AG09319 (cell line): ENCODE measurements at places on chromosomes 4 and X.

- no peak for DNase-seq
Measured at GRCh38 chr4:4818415-4819212, 40.9 kb upstream of the MSX1 start.

DNA sequence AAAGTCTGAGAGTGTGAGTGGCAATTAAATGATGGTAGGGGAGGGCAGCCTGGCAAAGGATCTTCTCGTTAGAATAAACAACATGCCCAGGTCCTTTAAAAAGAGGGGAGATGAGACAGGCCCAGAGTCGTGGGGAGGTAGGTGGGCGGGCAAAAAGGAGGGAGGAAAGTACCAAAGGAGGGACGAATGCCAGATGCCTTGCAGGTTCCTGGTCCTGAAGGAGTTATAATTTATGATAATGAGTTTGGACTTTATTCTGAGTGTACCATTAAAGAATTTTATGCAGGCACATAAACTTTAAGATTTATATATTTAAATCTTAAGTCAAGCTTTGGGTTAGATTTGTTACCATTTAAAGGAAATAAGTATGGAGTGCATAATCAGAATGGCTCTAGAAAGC, 62.3 kb upstream of the SMARCA5 start:
- no peak for DNase-seq

DNA sequence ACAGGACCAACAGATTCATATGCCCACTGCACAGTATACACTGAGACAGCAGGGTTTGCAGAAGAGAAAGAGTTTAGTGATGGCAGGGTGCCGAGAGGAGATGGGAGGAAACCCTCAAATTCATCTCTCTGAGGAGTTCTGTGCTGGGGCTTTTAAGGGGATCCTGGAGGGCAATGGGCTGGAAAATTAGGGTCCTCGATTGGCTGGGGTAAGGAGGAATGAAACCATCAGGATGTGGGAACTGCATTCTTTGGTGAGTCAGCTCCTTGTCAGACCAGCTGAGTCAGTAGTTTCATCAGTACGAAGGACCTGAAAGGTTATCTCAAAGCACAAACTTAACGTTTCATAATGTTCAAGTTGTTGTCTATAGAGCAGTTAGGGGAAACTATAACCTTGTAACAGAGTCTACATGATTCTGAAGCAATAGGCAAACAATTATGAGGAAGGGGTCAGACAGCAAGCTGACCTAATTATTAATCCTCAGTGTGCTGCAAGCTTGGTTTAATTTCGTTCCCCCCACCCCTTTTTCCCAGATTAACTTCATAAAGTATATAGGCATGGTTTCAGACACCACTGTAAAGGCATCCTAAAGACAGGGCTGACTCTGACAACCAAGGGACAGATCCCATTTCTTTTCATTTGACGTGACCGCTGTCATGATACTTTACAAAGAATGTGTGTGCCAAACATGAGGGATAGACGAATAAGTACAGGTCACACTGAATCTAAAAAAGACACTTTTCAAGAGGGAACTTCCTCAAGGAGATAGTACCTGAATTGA, 1.5 kb upstream of the MSMO1 start:
- peak; percentile 39 for DNase-seq

GRCh38 chr4:83864097-83864817, 328.3 kb downstream of the GPAT3 start:
- no peak for DNase-seq

DNA sequence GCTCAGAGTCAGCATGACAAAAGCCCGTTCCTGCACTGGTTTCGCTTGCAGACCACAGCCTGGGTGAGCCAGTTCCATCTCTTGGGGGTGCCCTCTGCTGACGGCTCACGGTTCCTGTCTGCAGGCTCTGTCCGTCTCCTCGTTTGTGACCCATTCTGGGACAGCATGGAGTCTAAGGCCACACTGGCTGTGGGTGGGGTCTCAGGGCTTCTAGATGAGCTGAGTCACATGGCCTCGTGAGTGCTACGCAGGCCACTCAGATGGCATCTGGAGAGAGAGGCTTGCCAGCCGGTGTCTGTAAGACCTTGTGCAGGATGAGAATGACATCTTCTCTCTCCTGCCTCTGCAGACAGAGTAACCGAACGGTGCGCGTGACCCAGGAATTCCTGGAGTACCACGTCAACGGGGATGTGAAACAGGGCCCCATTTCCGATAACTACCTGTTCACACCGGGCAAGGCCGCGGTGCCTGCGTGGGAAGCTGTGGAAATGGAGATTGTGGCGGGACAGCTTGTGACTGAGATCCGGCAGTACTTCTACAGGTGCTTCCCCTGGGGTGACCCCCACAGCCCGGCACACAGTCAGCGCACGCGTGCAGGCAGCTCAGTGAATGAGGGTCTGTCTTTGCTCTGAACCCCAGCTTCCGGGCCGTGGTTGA, 31.6 kb upstream of the MRFAP1 start:
- DNase-seq: no peak

DNA sequence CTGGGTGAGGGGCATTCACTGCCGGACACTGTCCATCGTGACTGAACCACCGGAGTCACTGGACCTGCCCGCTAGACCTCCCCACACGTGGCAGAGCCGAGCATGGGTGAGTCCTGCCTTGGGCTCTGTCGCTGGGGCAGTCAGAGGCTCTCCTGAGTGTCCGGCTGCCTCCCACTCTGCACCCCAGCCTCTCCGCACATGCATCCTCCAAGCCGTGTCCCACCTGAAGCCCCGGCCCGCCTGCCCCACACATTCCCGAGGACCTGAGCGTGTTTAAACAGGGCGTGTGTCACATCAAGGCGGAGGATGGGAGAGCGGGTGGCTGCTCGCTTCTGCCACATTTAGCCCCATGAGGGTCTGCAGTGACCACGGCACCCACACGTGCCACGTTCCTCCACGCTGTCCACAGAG, 4.7 kb downstream of the CPLX1 start:
- DNase-seq: no peak

GRCh38 chrX:23902419-23902818, 5.3 kb downstream of the APOO start:
- DNase-seq: peak; percentile 18

DNA sequence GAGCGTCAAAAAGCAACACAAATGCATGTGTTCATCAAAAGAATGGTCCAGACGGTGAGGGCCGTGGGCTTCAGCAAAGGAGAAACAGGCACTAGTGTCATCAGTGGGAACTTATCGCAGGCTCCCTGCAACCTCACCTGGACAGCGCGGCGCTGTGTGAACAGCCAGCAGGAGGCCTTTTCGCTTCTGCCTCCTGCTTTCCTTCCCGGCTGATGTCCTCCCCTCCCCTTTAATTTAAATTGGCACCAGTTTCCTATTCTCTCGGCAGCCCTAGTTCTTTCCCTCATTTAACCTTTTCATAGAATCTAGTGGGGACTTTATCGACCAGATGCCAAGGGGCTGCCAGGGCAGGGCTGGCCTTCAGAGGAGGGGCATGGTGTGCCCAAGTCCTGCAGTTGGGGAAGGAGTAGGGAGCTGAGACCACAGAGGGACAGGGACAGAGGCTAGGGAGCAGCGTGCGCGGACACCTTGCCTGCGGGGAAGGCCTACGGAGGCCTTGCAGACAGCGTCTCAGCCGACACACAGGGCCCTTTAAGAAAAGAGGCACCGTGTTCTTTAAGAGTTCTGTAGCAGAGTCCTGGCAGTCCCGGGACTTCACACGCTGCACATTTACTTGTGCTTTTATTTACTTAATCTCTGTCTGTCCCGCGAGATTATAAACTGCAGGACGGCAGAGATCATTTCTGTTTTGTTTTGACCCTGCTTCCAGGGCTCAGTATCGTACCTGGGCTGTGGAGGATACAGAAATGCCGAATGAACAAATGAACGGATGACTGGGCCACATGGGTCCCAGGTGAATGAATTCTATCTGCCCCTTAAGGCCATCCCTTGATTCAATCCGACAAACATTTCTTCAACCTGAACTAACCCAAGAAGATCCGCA, 8.4 kb upstream of the SORBS2 start:
- no peak for DNase-seq

DNA sequence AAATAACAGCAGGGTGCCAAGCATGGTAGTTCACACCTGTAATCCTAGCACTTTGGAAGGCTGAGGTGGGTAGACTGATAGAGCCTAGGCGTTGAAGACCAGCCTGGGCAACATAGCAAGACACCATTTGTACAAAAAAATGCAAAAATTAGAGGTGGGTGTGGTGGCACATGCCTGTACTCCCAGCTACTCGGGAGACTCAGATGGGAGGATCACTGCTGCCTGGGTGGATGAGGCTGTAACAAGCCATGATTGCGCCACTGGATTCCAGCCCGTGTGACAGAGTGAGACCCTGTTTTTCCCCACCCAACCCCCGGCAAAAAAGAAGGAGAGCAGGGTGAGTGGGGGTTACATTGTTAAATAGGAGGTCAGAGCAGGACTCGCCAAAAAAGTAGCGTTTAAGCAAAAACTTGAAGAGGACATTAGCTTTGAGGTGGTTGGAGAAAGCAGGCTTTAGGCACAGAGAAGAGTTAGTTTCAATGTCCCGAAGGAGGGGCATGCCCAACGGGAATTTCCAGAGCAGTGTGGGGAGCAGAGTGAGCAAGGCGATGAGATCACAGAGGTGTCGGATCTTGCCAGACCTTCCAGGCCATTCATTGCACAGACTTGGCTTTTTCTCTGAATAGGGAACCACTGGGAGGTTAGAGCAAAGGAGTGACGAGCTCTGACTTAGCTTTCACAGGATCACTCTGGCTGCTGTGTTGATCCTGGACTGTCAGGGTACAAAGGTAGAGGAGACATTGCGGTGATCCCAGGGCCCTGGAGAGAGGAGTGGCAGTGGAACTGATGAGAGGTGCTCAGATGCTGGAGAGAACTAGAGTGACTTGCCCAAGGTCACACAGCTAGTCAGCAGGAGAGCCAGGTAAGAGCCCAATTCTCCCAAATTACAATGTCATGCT, 70.6 kb downstream of the TRAPPC11 start:
- DNase-seq: no peak

DNA sequence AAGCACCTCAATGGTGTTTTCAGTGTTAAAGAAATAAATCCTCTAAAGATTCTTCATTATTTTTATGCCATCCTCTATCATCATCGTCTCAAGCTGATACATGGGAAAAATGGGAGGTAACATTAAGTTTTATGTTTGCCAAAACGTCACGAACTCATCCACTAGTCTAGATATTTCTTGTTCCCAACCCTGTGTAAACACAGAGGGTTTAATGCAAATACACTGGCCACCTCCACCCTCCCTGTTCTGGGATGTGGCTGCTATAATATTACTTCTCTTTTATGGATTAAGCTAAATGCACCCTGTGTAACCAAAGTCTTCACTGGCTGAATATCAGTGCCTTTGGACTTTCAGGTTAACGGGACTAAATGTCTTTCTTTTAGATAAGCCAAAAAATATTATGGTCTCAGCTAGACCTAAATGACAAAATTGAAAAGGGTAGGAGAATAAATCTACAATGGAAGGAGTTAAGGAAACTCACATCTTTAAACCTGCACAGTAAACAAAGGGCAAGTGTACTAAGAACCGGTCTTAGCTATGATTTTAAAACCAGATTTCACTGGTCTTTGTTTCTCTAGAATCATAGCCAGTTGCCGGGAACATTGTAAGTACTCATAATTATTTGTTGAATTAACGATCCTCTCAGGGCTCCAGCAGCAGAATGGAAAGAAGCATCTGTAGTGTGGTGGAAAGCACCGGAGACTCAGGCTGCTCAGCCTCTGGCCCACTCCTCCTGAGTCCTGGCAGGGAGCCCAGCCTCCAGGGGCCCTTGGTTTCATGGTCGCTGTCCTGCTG, 103.5 kb upstream of the NOCT start:
- no peak for DNase-seq

GRCh38 chrX:71992711-71993110, 82.1 kb downstream of the NHSL2 start:
- DNase-seq: no peak

GRCh38 chrX:45696736-45697135, 496.1 kb upstream of the DIPK2B start:
- no peak for DNase-seq

GRCh38 chrX:1144293-1144692, 68.2 kb downstream of the CRLF2 start:
- DNase-seq: no peak

DNA sequence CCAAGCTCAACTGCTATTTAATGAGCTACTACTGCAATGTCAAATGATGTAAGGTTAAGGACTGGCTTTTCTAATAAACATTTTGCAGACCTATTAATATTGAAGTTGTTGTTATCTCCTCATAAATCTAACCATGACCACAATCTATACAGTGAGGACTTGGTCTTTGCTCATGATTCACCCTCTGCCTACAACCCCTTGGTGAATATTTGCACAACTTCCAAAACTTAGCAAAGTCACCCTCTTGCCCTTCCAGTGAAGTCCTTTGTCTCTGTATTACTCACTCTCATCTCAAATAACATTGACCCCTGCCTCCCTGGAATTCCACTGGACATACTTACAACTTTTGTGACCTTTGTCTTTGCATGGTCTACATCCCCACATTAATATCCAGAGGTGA, 204.5 kb downstream of the KCNIP4 start:
- no peak for DNase-seq

GRCh38 chr4:89287945-89288344, 19.7 kb downstream of the GPRIN3 start:
- DNase-seq: no peak

- no peak for DNase-seq
Measured at GRCh38 chr4:26307037-26307800, 13.6 kb upstream of the RBPJ start.

DNA sequence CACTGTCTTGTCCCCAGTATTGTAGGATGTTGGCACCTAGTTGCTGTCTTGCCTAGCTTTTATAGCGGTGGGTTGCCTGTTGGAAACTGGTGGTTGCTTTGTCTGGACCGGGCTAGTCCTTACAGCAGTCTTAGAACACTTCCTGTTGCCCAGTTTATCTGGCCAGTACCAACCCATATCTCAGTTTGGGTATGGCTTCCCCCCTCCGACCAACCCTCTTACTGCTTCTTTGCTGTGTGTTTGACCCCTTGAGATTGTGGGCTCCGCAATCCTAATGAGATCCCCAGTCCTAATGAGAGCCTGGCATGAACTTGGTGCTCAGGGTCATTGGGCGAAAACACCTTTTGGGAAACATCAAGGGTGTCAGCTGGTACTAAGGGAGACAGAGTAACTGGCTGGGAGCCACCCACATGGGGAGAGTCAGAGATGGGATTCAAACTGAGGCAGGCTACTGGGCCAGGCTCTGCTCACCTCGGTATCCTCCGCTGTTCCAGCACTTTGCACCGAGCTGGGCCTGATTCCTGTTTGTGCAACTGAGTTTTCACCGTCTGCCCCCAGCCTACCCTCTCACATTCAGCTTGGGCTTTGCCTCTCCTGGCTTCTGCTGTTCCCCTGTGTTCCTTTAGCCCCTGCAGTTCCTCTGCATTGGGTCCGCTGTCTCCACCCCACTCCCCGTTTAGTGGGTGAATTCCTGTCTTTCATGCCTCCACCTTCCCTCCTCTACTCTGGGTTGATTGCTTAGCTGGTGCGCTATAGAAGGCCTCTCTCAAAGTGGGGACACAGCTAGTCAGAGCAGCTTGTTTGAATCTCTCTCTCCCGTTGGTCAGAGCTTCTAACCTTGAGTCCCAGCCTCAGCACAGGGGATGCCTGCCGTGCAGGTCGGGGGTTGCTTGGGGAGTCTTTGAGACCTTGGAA, 1.6 kb downstream of the TBC1D14 start:
- no peak for DNase-seq

- DNase-seq: no peak
Measured at GRCh38 chr4:101025755-101026154, 321.6 kb downstream of the PPP3CA start.

- DNase-seq: no peak
Measured at GRCh38 chr4:75555294-75556164, at the start of gene ODAPH. TSS of gene ODAPH (plus strand) at chr4:75556066. CDS start at chr4:75556083, 17 bp downstream.
